ENCODE measurements at places on chromosomes 3 and 15. TPM values are rescaled to one million over a fixed set of nuclear protein-coding genes. Genes with fewer than 3 reads are reported as not detected.

DNA sequence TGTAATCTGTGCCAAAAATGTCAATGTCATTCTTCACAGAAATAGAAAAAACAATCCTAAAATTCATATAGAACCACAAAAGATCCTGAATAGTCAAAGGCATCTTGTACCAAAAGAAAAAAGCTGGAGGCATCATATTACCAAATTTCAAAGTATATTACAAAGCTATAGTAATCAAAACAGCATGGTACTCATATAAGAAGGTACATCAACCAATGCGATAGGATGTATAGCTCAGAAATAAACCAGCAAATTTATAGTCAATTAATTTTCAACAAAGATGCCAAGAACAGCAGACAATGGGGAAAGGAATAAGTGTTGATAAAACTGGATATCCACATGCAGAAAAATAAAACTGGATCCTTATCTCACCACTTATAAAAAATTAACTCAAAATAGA, 150.5 kb upstream of the PRICKLE2 start:
- no peak for DNase-seq

- DNase-seq = no peak
These were observed 47.1 kb downstream of the FLNB start for GRCh38 chr3:58055314-58055713.

GRCh38 chr15:90814191-90814821, 54.1 kb upstream of the FURIN start:
- no peak for DNase-seq

DNA sequence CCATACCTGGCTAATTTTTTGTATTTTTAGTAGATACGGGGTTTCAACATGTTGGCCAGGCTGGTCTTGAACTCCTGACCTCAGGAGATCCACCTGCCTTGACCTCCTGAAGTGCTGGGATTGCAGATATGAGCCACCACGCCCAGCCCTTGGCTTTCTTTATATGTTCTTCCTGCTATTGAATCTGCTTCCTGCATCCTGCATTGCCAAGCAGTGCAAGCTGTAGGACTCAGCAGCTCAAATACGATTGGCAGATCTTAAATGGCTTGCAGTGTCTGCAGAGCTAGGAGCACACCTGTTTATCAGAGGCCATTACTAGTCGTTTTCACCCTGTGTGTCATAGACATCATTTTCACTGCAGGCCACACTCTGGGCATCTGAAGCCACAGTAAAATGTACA, 426.2 kb upstream of the PPP2R3A start:
- no peak for DNase-seq

PGBD4 gene
- 2.6 TPM for total RNA-seq

DNA sequence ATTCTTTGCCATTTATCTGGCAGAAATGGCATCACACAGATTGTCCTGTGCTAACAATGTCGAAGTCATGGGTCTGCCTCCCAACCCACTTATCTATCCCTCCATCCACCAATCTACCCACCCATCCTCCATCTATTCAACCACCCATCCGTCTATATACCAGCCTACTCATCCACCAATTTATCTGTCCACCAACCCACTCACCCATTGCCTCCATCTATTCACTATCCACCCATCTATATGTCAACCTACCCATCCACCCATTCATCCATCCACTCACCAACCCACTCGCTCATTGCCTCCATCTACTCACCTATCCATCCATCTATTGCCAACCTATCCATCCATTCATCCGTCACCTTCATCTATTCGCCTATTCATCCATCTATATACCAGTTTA, 521.2 kb downstream of the SHQ1 start:
- DNase-seq = no peak

DNA sequence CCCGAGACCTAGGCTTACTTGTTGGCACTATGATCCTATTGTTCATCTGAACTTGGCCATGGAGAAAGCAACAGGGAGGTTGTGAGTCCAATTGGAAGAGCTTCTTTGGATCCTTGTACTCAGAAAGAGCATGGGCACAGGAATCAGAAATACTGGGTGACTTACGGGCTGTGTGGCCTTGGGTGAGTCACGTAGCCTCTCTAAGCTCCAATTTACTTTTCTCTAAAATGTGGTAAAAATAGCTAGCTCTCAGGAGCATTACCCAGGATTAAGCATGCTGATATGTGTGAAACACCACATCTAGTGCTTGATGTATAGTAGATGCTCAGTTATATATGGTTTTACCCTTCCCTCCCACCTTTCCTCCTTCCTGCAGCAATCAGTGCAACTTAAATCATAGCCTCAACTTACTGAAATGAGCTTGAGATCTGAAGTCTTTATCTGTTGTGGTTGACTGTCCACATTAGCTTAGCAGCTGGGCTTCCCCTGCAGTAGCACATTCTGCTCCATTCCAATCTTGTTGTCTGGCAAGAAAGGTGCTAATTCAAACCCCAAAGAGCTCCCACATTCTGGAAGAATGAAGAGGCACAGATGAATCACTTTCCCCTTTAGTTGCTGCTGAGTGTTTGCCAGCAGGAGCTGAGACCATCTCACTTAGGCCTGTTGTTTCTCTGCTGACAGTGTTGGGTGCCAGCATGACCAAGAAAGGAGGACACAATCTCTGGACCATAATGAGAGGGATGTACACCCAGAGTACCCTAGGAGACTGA, 299.1 kb upstream of the TRIM42 start:
- no peak for DNase-seq

DNA sequence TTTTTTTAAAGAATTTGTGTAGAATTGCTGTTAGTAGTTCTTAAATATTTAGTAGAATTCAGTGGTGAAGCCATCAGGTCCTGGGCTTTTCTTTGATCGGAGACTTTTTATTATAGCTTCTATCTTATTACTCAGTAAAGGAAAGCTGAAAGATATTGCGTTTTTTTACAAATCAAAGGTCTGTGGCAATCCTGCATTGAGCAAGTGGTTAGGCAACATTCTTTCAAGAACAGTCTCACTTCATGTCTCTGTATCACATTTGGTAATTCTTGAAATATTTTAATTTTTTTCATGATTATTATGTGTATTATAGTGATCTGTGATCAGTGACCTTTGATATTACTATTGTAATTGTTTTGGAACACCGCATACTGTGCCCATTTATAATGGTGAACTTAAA, 140.8 kb downstream of the UNC13C start:
- no peak for DNase-seq

DNA sequence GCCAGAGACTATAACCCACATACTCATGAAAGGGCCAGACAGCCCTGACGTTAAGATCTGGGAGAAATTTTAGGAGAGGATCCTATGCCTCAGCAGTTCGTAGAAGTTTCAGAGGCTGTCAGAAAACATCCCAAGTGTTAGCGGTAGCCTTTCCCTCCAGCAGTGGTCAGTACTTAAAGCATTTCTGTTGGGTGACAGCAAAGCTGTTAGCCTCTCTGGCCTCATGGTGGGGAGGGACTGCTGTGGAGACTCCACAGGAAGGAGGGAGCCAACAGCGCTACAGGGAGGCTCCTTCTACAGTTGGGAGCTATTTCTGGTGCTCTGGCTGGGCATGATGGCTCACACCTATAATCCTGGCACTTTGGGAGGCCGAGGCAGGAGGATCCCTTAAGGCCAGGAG, 27.4 kb downstream of the IDH2 start:
- no peak for DNase-seq

TM4SF18 gene
- not detected for total RNA-seq

- DNase-seq = no peak
These were observed 520 bp downstream of the ZNF654 start for GRCh38 chr3:88059380-88060170.

CFAP91 gene
- not detected for total RNA-seq

DNA sequence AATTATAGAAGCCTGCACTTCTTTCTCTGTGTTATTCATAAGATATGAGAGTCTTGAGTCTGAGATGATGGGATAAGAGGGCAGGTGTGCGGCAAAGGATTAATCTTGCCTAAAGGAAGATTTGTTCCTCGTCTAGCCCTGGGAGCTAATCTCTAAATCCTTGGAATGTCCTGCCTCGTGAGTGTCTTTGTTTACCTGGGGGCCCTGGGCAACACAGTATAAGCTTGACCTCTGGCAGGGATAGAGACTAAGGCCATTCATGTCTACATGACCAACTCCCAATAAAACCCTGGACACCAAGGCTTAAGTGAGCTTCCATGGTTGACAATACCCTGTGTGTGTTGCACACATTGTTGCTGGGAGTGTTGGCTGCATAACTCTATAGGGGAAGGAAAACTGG, 3.2 kb upstream of the AGBL1 start:
- no peak for DNase-seq

P2RY12 gene
- total RNA-seq = not detected

- DNase-seq = no peak
These were observed 183.4 kb upstream of the GADL1 start for GRCh38 chr3:31077826-31078225.

DNA sequence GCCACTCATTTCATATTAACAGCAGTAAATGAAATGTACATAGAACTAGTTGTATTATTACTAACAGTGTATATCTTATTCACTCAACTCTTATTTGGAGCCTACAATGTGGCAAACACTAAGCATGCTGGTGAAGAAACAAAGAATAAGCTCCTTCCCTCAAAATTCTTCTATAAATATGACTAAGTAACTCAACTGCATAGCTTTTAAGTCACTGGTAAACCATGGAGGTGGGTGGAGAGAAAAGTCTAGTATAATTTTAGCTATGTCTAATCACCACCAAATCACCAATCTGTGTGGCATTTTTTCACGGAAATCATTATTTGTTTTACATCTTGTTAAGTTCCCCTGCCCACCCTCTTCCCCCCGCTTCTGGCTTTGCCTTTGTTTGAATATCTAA, 17.5 kb downstream of the COPS2 start:
- DNase-seq = no peak

DNA sequence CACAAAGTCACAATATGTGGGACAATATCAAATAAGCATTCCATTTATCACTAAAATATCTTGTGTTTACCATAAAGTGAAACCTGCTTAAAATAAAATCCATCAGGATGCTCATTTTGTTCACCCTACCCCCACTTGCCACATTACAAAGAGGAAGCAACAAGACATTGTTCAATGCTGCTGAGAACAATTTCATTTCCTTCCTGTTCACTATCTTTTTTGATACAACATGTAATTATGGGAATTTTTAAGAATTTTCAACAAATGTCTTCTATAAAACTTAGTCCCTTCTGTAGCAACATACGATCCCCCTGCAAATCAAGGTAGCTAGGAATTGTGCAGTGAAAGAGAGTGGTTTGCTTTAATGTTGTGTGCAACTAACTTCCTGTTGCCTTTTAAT, 34.9 kb upstream of the GPR160 start:
- DNase-seq = no peak

GRCh38 chr15:29472901-29473445, 203.4 kb upstream of the NSMCE3 start:
- no peak for DNase-seq

GRCh38 chr15:45943240-45943639, 308.4 kb downstream of the SQOR start:
- DNase-seq = no peak

DNA sequence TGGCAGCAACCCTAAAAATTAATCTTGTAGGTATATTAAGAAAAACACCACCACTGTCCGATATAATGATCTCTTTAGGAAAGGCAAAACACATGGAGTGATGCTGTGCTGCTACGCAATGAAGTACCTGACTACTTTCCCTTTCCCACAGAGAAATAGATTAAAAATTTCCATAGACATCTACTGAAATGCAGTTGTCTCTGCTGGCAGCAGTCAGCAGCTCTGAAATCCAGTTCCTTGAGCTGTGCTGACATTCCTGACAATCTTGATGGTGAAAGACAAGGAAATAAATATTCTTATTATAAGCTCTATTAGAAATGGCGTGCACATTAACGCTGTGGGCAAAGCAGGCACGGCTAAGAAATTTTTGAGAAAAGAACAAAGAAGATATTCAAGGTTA, 287.6 kb downstream of the IL5RA start:
- DNase-seq = no peak

GRCh38 chr3:56879436-56880215, 77.9 kb upstream of the ARHGEF3 start:
- no peak for DNase-seq

GRCh38 chr3:126828306-126828705, 124.3 kb downstream of the CHCHD6 start:
- no peak for DNase-seq

DNA sequence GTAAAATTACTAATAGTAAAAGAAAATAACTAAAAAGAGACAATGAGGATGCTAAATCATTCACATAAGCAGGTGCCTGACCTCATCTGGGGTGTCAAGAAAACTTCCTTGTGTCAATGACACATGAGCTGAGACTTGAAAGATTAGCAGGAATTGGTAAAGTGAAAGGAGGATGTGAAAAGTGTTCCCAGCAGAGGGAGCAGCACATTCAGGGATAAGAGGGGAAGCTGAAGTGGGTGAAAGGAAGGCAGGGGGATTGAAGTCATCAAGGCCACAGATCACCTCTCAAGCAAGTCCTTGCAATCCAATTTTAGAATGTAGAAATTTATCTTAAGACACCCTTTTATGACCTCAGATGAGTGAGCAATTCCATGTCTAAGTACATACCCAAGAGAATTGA, 60.2 kb upstream of the ACP3 start:
- no peak for DNase-seq

- no peak for DNase-seq
These were observed 102.2 kb downstream of the ERC2 start for GRCh38 chr3:56365905-56366640.

CACNA2D3 gene
- total RNA-seq = not detected

DNA sequence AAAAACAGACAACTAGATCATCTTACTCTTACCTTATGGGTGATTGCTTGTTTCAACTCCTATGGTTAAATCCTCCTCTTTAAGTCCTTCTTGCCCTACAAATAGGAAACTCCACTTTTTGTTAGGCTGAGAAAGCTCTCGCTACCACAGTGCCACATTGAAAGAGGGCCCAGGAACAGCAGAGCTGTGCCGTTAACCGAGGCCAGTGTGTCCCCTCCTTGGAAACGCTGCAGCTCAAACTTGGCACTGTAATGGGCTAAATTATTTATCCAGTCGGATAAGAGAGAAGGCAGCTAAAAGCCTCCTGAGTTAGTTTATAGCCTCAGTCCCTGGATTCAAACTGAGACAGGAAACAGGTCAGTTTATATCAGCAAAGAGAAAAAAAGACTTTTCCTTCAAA, 46.1 kb downstream of the KBTBD12 start:
- DNase-seq = no peak

- no peak for DNase-seq
These were observed 43.7 kb downstream of the TMEM45A start for GRCh38 chr3:100536093-100536492.

DNA sequence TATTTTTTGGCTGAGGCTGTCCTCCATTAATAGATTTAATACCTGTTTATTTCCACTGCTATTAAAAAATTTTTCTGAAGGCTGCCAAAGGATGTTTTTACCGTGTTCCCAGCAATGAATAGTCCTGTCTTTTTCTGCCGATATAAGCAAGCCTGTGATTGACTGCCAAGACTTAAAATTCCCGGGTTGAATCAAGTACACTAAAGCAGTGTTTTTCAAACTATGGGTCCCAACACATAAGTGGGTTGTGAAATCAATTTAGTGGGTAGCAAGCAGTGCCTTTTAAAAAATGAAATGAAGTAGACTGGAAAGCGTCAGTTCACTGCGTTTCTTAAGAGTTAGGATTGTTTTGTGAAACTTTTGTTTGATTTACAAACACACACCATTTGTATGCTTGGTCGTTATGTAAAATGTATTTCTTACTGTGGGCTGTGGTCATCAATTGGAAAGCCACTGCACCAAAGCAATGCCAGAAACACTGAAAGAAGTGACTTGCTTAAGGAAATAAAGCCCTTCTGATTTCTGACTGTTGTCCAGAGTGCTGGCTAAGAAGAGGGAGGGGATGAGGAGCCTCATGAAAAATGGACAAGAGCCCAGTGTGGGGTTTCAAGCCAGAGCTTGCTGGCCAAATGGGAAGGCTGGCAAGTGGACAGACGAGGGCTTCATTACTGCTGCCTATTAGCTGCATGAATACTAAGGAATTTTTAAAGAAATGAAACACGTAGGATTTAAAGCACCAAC, 206.0 kb downstream of the THRB start:
- DNase-seq = no peak
